ENCODE measurements at places on chromosomes 2 and 18.

GRCh38 chr2:20666005-20666303, 990 bp upstream of the GDF7 start:
- peak overlapping the region; percentile 82 for H3K27ac ChIP-seq
- peaks cover 8% of the 10 kb centered on the region for H3K27me3 ChIP-seq
- DNase-seq = no peak
- H3K36me3 ChIP-seq = no peaks in the 10 kb centered on the region
- peaks cover 30% of the 10 kb centered on the region for H3K4me1 ChIP-seq

GRCh38 chr2:211413746-211414145, 857.3 kb downstream of the CPS1 start:
- H3K27me3 ChIP-seq = no peaks in the 10 kb centered on the region
- DNase-seq = no peak
- H3K36me3 ChIP-seq = no peaks in the 10 kb centered on the region

GRCh38 chr18:26741048-26741447, 124.5 kb downstream of the AQP4 start:
- H3K27me3 ChIP-seq = peaks cover 14% of the 10 kb centered on the region
- DNase-seq = no peak
- H3K4me3 ChIP-seq = no peak overlapping the region
- no peaks in the 10 kb centered on the region for H3K36me3 ChIP-seq
- no peaks in the 10 kb centered on the region for H3K4me1 ChIP-seq

- H3K27me3 ChIP-seq = peaks cover 1% of the 10 kb centered on the region
- DNase-seq = no peak
- no peaks in the 10 kb centered on the region for H3K36me3 ChIP-seq
Observed at GRCh38 chr2:18005411-18005810, 126.9 kb downstream of the KCNS3 start.

DNA sequence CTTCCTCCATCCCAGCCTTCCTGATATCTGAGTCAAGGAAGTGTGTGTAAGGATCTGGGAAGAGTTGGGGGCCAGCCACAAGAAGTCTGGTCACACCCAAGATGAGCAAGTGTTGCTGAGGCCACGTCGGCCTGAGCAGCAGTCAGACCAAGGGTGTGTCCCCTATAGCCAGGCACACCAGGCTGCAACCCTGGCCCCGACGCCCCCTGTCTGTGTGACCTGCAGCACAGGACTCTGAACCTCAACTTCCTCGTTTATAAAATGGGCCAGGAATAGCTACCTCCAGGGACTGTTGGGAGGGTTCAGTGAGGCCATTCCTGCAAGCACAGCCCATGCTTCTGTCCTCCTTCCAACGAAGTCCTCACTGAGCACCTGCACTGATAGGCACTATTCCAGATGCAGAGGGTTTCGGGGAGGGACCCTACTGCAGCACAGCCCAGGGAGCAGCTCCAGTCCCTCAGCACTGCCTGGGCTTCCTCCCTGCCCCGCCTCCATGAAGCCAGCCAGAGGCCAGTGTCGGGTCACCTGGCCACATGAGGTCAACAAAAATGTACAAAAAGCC, 13.3 kb downstream of the LIMS2 start:
- H3K4me3 ChIP-seq = no peak overlapping the region
- H3K27ac ChIP-seq = no peak overlapping the region
- peaks cover 41% of the 10 kb centered on the region for H3K27me3 ChIP-seq
- peak; percentile 7 for DNase-seq
- peaks cover 9% of the 10 kb centered on the region for H3K4me1 ChIP-seq

- peaks cover 24% of the 10 kb centered on the region for H3K4me1 ChIP-seq
- no peaks in the 10 kb centered on the region for H3K27me3 ChIP-seq
- no peak for DNase-seq
- H3K4me3 ChIP-seq = no peak overlapping the region
- H3K36me3 ChIP-seq = no peaks in the 10 kb centered on the region
Observed at GRCh38 chr2:27082773-27083409, 3.7 kb upstream of the KHK start.

DNA sequence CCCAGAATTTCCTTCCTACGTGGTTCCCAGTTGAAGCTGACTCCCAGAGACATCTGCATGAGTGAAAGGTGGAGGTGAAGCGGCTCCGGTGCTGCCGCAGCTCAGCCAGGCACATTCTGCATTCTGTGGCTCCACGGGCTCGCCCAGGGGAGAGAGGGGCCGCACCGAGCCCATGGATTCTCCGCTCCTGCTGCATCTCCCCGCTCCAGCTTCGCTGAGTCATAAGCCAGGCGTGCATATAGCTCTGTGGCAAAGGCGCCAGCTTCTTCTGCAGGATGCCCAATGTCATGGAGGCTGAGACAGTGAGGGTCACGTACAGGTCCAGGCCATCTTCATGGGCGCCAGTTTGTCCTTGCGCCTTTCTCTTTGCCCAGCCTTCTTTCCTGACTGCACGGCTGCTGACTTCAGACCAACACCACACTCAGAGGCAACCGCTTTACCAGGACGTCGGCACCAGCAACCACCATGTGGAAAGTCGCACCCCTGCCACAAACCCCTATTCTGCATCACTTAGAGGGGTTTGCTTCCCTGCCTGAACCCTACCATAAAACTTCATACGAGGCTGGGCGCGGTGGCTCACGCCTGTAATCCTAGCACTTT, 215.7 kb downstream of the MGAT5 start:
- H3K36me3 ChIP-seq = peaks cover 2% of the 10 kb centered on the region
- no peaks in the 10 kb centered on the region for H3K4me1 ChIP-seq
- H3K27me3 ChIP-seq = no peaks in the 10 kb centered on the region
- no peak overlapping the region for H3K27ac ChIP-seq

- no peak overlapping the region for H3K27ac ChIP-seq
- no peaks in the 10 kb centered on the region for H3K36me3 ChIP-seq
- H3K27me3 ChIP-seq = peaks cover 3% of the 10 kb centered on the region
Observed at GRCh38 chr2:161976295-161976694, 97.7 kb downstream of the DPP4 start.

- H3K27me3 ChIP-seq = peaks cover 25% of the 10 kb centered on the region
- H3K27ac ChIP-seq = no peak within 1 kb of the TSS
- DNase-seq = peak; percentile 33
- H3K4me3 ChIP-seq = peak within 1 kb of the TSS; percentile 52
- no peaks in the 10 kb centered on the region for H3K36me3 ChIP-seq
- H3K4me1 ChIP-seq = no peaks in the 10 kb centered on the region
Observed at GRCh38 chr18:36297417-36298125, at the start of gene FHOD3. Gene FHOD3, plus strand, starts transcription at chr18:36297713. Its CDS starts 123 bp downstream, at chr18:36297836.

DNA sequence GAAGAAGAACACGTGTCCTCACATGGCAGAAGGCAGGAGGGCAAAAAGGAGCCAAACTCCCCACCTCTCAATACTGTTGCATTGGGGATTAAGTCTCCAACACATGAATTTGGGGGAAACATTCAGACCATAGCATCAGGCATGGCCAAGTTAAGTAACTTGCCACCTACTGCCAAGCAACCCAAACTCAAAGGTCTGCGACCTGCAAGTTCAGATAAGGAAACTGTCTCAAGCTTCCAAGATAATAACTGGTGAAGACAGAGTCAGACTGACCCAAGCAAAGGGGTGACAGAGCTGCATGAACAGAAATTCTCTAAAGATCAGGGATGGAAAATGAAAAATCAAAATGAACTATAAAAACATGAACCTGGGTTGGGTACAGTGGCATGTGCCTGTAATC, 188.7 kb upstream of the SIX3 start:
- DNase-seq = no peak
- no peak overlapping the region for H3K4me3 ChIP-seq
- no peaks in the 10 kb centered on the region for H3K36me3 ChIP-seq
- peaks cover 4% of the 10 kb centered on the region for H3K4me1 ChIP-seq
- H3K27ac ChIP-seq = no peak overlapping the region

DNA sequence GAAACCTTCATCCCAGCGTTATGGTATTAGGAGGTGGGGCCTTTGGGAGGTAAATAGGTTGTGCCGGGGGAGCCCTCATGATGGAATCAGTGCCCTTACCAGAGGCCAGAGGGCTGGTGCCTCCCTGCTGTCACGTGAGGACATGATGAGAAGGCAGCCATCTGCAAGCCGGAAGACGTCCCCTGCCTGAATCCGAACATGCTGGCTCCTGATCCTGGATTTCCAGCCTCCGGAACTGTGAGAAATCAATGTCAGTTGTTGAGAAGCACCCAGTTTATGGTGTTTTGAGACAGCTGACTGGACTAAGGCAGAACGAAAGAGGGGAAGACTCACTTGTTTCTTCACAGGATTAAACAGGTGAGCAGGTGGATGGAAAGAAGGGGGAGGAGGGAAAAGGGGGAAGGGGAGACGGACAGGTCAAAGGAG, 13.0 kb upstream of the KLF11 start:
- H3K4me1 ChIP-seq = peaks cover 54% of the 10 kb centered on the region
- H3K36me3 ChIP-seq = no peaks in the 10 kb centered on the region
- no peak for DNase-seq
- H3K27ac ChIP-seq = no peak overlapping the region
- H3K4me3 ChIP-seq = no peak overlapping the region

DNA sequence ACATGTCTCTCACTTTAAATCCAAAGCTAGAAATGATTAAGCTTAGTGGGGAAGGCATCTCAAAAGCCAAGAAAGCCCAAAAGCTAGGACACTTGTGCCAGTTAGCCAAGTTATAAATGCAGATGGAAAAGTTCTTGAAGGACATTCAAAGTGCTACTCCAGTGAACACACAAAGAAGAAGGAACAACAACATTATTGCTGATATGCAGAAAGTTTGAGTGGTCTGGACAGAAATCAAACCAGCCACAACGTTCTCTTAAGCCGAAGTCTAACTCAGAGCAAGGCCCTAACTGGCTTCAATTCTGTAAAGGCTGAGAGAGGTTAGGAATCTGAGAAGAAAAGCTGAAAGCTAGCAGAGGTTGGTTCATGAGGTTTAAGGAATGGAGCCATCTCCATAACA, 49.0 kb downstream of the PPP4R1 start:
- no peak for DNase-seq
- no peak overlapping the region for H3K27ac ChIP-seq
- no peaks in the 10 kb centered on the region for H3K27me3 ChIP-seq
- peaks cover 71% of the 10 kb centered on the region for H3K36me3 ChIP-seq
- no peak overlapping the region for H3K4me3 ChIP-seq
- no peaks in the 10 kb centered on the region for H3K4me1 ChIP-seq
